ENCODE measurements at places on chromosomes 5 and 9. TPM values are rescaled to one million over a fixed set of nuclear protein-coding genes. Genes with fewer than 3 reads are reported as not detected.

DNA sequence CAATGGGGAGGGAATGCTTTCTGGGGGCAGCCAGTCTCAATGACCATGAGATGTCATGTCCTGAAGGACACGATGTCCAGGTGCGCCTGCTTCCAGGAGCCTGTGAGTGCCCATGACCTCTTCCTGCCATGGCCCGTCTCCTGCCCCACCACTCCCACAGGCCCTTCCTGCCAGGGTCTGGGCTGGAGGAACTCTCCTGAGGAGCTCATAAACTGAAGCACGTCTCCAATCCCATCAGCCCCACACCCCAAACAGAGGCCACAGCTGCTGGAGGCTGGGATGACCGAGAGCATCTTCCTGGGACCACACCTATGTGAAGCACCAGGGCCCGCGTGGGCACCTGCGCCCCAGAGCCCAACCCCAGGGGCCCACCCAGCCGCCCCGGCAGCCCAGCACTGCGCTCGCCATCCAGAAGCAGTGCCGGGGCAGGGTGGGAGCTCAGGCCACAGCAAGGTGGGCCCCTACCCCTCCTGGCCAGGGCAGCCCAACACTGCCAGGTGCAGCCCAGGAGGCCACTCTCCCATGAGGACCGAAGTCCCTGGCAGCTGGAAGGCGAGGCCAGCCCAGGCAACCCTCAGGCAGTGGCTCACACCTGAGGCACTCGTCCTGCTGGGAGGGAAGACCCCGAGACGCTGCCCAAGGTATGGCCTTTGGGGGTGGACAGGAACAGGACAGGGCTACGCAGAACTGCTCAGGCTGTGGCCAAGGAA is 53.9 kb upstream of the UBAC1 start:
- no peaks in the 10 kb centered on the region for H3K4me1 ChIP-seq
- H3K36me3 ChIP-seq, result peaks cover 2% of the 10 kb centered on the region
- no peak overlapping the region for H3K27ac ChIP-seq
- H3K27me3 ChIP-seq, result no peaks in the 10 kb centered on the region
- no peak overlapping the region for H3K4me3 ChIP-seq
- no peak for DNase-seq

GRCh38 chr9:124488641-124489210 is 18.5 kb downstream of the NR5A1 start:
- no peak overlapping the region for H3K27ac ChIP-seq
- H3K4me3 ChIP-seq, result no peak overlapping the region
- no peaks in the 10 kb centered on the region for H3K4me1 ChIP-seq

DNA sequence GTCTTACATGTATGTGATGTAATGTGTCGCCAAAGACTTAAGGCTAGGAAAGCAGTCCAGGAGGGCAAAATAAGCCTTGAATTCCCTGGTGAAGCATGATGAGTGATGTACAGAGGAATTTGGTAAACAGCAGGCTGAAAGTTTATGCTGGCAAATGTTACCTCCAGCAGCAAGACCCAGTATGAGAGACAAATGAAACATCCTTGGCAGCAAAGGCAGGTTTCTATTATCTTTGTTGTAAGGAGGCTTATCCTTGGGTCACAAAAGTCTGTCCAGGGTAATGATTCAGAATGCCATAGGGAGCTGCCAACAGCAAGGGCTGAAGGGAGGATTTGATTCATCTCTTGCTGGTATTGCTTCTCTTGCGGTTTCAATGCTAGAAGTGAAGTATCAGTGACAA is 75.9 kb upstream of the HTR4 start:
- no peak overlapping the region for H3K4me3 ChIP-seq
- H3K27ac ChIP-seq, result no peak overlapping the region
- no peak for DNase-seq
- H3K36me3 ChIP-seq, result no peaks in the 10 kb centered on the region
- no peaks in the 10 kb centered on the region for H3K27me3 ChIP-seq
- peaks cover 4% of the 10 kb centered on the region for H3K4me1 ChIP-seq

DNA sequence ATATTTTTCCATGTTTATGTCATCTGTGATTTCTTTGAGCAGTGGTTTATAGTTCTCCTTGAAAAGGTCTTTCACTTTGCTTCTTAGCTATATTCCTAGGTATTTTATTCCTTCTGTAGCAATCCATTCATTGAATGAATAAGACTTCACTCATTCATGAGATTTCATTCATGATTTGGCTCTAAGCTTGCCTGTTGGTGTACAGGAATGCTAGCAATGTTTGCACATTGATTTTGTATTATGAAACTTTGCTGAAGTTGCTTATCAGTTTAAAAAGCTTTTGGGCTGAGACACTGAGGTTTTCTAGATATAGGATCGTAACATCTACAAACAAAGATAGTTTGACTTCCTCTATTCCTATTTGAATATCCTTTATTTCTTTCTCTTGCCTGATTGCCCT is 15.9 kb downstream of the RLN2 start:
- DNase-seq, result no peak
- no peaks in the 10 kb centered on the region for H3K36me3 ChIP-seq
- H3K4me3 ChIP-seq, result no peak overlapping the region
- no peaks in the 10 kb centered on the region for H3K4me1 ChIP-seq
- no peaks in the 10 kb centered on the region for H3K27me3 ChIP-seq
- no peak overlapping the region for H3K27ac ChIP-seq

ACER2 gene
- 1.2 TPM for total RNA-seq

ANXA2R gene
- 55.2 TPM for total RNA-seq

UGT3A1 gene
- total RNA-seq, result not detected

Data from natural killer cell (primary cell).